ENCODE measurements at places on chromosomes 2 and 18. TPM values are rescaled to one million over a fixed set of nuclear protein-coding genes. Genes with fewer than 3 reads are reported as not detected.
A peak's percentile ranks its signal among the peaks of the same experiment; 100 is the strongest.

ALKAL2 gene
- total RNA-seq: 52.9 TPM

EPAS1 gene
- 11.0 TPM for total RNA-seq

FAM237A gene
- not detected for total RNA-seq

HOXD8 gene
- total RNA-seq: not detected

SLC4A5 gene
- total RNA-seq: 2.3 TPM

DNA sequence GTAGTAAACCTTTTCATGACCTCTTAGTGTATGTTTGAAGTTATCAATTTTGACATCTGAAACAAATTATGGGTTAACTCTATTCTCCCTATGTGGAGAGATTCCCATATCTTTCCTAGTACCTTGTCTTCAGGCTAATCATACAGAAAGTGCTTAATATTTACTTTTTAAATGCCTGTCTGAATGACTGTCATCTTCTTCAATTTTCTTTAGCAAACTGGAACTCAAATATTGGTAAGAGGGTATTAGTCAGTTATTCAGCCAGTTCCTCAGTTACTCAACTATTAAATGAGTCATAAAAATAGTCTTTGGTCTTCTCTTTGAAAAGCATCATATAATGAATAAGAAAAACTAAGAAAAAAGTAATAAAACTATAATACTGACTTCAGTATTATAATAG lies 1038.0 kb upstream of the PIK3C3 start:
- no peaks in the 10 kb centered on the region for H3K36me3 ChIP-seq
- DNase-seq: no peak
- no peaks in the 10 kb centered on the region for H3K27me3 ChIP-seq
- no peak overlapping the region for H3K4me3 ChIP-seq
- no peak overlapping the region for H3K27ac ChIP-seq

- H3K27ac ChIP-seq: no peak overlapping the region
- no peak overlapping the region for H3K4me3 ChIP-seq
- no peaks in the 10 kb centered on the region for H3K27me3 ChIP-seq
- no peaks in the 10 kb centered on the region for H3K4me1 ChIP-seq
- no peaks in the 10 kb centered on the region for H3K36me3 ChIP-seq
Observed at GRCh38 chr2:140929849-140930248, 1201.0 kb downstream of the LRP1B start.

DNA sequence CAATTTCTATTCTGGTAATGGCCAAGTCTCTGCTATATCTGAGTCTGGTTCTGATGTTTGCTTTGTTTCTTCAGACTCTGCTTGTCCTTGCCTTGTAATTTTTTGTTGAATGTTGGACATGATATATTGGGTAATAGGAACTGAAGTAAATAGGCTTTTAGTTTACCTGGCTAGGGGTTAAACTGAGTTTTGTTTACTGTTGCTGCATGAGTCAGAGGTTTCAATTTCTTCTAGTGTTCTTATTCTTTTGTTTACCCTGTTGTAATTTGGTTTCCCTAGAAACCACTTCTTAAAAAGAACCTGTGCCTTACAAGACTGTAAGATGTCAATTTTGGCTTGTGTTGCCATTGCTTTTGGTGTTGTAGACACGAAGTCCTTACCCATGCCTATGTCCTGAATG lies 285.0 kb upstream of the KCNH7 start:
- H3K27ac ChIP-seq: no peak overlapping the region
- H3K27me3 ChIP-seq: peaks cover 36% of the 10 kb centered on the region
- no peak for DNase-seq
- H3K4me1 ChIP-seq: no peaks in the 10 kb centered on the region
- H3K4me3 ChIP-seq: no peak overlapping the region

DNA sequence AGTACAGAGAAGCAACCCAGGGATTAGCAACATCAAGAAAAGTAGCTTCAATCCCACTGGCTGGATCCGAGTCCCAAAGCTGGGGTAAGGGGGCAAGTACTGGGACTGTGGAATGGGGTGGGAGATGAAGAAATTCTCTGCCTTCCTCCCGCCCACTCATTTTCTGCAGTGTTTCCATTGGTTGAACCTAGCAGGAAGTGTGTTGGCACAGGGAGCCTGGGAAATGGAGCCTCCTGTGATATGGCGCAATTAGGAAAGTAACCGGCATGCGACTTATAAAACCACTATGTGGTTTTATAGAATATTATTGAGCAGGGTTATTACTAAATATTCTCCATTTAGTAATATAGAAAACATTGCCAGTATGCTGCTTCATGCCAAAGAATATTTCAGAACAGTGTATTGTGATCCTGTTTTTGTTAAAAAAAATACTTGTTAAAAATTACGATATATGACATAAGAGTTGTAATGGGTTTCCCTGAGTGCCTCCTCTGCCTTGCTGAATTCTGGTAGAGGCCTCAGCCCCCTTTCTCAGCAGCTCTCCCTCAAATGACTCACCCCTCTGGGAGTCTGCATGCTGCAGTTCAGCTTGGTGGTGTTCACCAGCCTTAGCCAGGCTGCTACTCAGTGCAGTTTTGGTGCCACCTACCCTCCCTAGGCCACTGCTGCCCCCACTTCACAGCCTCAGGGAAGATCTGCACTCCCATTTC lies 60.5 kb downstream of the HK2 start:
- no peaks in the 10 kb centered on the region for H3K27me3 ChIP-seq
- H3K4me3 ChIP-seq: no peak overlapping the region
- peak; percentile 60 for DNase-seq
- H3K27ac ChIP-seq: peak overlapping the region; percentile 80

DNA sequence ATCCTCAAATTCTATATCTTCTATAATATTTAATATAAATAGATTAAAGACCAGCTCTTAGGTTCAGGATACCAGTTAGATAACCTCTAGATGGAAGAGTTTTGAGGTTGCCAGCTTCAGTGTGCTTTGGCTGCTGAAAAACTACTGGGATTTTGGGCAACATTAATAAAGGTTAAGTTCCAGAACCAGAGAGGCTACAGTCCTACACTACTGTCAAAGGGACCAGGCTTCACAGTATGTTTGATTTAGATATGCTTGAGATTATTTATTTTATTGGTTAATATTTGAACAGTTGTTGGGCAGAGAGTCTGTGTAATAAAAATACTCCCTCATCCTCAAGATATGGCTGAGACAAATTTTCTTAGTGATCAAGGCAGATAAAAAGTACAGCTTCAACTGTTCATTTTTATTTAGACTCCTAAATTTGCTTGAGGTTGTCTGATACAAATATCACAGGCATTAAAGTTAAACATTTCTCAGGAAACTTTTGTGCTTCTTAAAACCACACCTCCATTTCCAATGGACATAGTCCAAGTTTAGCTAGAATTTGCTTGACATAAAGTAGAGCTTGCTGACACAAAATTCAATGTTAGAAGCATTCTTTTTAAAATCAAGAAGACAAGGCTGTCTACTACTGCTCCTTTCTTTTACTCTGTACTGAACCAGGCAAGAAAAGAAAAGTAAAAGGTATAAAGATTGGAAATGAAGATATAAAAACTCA lies 19.7 kb upstream of the TMEM17 start:
- no peak overlapping the region for H3K4me3 ChIP-seq
- DNase-seq: no peak
- peaks cover 32% of the 10 kb centered on the region for H3K27me3 ChIP-seq
- peaks cover 3% of the 10 kb centered on the region for H3K4me1 ChIP-seq

DNA sequence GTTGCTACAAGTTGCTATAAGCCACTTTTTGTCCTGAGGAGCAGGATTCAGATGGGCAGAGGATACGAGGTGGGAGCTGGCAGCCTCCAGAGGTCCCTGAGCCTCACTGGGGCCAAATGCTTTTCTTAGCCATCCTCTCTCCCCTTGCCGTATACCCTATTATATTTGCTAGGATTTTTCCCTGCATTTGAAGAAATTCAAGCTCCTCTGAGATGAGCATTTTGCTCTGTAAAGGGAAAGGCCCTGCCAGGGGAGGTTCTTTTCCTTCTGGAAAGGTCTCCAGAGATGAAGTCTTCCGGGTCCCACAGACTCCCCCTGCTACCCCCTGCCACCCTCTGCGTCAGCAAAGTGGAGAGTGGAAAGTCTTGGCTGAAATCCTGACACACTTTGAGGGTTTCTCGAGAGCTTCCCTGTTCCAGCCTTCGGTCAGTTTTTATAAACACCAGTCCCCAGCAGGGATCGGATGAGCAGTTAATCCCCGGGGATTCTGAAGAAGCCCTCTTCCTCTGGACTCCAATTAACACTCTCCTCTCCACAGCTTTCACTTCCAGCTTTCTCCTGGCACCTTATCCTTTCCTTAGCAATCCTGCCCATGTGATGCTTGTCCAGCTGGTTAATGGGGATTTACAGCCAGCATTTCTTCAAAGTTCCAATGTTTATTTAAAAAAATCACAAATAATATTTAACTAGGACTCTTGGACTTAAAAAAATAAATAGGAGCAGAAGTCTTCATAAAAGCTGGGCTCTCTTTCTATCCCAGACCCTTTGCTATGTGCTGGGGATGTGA lies 13.1 kb downstream of the CYRIA start:
- H3K27me3 ChIP-seq: peaks cover 6% of the 10 kb centered on the region
- DNase-seq: no peak
- peak overlapping the region; percentile 88 for H3K27ac ChIP-seq
- no peak overlapping the region for H3K4me3 ChIP-seq
